ENCODE measurements at places on chromosomes 5 and 9.

DNA sequence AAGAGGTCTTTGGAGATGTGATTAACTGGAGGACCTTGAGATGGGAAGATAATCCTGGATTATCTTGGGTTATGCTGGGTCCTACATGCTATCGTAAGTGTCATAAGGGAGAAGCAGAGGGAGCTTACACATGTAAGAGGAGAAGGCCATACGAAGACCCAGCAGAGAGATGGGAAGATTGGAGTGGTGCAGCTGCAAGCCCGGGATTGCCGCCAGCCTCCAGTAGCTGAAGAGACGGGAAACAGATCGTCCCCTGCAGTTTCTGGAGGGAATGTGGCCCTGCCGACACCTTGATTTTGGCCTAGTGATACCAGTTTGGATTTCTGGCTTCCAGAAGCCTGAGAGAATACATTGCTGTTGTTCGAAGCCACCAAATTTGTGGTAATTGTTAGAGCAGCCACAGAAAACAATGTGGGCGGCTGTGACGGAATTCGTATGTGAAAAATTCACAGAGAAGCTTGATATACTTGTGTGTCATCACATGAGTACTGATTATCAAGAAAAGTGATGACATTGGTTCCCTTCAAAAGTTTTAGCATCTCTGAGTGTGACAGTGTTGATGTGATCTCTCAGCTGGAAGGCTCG, 86.9 kb downstream of the CYFIP2 start:
- no peak for DNase-seq

DNA sequence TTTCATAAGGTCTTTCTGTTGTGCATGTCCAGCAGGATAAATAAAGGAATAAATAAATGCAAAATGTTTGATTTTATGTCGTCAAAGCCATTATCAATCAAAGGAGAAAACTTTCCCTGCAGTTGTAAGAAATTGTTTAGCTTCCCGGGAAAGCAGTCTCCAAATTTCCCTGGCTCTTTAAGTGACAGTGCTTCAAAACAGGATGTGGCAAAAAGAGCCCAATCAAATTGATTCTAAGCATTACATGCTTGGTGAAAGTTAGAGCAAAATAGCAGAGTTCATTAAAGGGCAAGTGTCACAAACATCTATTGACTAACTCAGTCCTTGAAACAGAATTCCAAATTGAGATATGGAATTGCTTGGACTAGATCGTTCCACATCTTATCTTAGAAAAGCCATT, 704.1 kb downstream of the PRELID2 start:
- peak; percentile 18 for DNase-seq

GRCh38 chr5:121919046-121919445, 42.7 kb upstream of the SRFBP1 start:
- no peak for DNase-seq

GRCh38 chr5:59838989-59839388, 54.5 kb downstream of the PDE4D start:
- DNase-seq, result no peak

Data from EL (cell line).